ENCODE measurements at places on chromosomes 4 and X.

DNA sequence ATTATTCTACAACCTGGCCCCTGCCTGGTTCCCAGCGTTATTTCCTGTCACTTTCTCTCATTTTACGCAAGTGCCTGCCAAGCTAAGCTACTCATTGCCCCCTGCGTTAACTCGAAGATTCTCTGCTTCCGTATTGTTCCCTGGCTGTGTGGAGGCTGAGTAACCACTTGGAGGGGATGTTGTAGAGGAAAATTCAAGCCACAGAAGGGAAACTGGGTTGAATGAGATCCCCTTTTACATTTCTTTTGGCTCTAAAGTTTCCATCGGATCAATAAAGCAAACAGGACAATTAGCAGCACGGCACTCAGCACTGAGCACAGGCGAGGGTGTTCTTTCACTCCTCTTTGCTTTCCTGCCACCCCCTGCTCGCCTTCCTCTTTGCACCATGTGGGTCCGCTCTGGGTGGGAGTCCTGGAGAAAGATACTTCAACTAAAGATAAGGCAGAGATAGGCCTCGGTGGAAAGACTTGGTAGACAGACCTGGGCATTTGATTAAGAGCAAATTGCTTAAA, 4.2 kb upstream of the TMSB4X start:
- peak; percentile 39 for DNase-seq

GRCh38 chr4:133102612-133103409, 46.3 kb upstream of the PCDH10 start:
- DNase-seq: no peak

GRCh38 chr4:115228851-115229250, 115.4 kb upstream of the NDST4 start:
- no peak for DNase-seq

GRCh38 chr4:98267498-98267897, 6.3 kb downstream of the RAP1GDS1 start:
- DNase-seq: no peak

- DNase-seq: no peak
These were observed 136.7 kb downstream of the ADAMTS3 start for GRCh38 chr4:72432282-72432681.

DNA sequence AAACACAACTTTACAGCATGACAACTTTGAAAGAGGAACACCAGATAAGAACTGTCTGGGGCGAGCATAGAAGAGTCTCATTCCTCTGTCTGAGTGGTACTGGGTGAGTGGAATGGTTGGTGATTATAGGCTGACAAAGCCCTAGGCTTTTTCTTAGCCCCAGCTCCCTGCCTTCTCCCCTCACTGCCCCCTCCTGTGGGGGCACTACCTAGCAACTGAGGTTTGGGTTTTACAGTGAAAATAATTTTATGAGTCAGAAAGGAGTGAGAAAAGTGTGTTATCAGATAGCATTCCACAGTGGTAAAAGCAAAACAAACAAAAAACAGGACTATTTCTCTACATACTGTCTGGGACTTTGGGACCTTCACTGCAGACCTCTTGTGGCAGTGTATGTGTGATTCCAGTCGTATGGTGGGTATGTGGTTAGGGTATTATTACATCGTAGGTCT, 10.5 kb upstream of the TMEM165 start:
- DNase-seq: no peak

DNA sequence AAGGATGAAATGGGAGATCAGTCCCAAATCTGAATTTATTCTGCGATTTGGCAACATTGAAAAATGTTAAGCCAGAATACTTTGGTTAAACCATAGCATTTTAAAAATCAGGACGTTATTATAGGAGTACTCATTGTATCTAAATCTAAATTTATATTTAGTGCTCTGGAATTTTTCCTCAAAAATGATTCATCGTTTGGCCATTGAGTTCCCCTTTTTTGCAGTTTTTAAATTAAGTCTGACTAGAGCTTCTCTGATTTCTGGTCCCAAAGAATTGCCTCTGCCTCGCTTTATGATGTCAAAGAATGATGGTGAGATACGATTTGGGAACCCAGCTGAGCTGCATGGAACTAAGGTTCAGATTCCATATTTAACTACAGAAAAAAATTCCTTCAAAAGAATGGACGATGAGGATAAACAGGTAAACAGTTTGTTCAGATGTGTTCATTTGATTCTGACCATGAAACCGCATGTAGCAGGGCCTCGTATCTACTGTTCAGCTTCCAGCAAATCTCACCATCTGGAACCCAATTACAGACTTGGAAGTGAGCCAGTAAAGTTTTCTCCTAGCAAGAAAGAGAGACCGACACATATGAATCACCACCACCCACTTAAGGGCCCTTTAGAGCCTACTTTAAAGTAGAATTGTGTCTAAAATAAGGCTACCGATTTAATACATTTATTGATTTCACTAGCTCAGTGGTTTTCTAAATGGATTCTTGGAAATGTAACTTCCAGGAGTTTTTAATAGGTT, 75.6 kb downstream of the REPS2 start:
- DNase-seq: no peak

DNA sequence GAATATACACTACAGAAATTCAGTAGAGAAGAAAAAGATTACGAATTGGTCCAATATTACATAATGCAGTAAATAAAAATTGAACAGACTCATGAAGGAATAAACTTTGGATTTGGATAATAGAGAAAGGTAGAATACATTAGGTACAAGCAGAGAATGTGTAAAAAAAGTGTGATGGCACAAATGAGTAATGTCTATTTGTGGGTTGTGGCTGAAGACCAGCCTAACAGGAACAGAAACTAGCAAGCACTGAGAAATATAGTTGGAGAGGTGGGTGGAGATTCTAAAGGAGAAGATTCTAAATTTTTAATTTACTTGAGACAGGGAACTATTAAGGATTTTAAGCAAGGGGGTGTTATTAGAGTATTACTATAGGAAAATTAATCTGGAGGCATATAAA, 15.2 kb upstream of the CLOCK start:
- no peak for DNase-seq

GRCh38 chr4:8897251-8898167, 25.9 kb upstream of the HMX1 start:
- no peak for DNase-seq

- no peak for DNase-seq
These were observed 152.3 kb downstream of the PPARGC1A start for GRCh38 chr4:23737571-23737970.

DNA sequence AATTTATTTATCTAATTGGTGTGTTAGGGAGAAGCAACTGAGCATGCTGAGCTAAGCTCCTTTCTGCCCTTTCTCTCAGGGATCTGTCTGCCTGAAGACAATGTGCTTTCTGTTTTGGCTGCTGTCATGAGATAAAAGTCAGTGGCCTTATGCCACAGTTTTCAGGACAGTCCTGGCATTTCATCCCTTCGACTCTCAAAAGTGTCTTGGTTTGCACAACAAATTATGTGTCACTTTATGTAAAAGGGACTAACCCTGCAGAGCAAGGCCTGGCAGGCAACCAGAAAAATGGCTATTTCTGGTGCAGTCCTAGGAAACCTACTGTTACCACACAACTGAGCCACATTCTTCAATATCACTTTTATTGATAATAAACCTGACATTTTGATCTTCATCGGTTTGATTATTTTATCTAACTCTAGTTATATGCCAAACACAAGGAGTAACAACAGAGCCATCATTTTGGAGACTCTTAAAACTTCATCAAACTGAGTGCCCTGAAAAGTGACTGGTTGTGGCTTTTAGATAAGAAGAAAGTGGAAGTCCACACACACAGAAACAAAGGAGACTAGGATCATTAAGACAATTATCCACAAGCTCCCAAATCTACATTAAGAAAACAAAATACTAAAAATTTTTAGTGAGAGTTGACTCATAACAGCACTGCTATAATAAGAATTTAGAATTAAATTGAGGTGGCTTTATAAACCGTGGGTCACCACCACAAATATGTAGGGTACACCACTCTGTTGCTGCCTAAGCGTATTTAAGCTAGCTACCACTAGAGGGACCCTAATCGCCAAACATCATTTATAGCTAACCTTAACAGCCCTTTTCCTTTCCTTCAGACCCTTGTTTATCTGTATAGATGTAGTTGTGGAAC, 95.9 kb upstream of the PTPN13 start:
- DNase-seq: no peak

DNA sequence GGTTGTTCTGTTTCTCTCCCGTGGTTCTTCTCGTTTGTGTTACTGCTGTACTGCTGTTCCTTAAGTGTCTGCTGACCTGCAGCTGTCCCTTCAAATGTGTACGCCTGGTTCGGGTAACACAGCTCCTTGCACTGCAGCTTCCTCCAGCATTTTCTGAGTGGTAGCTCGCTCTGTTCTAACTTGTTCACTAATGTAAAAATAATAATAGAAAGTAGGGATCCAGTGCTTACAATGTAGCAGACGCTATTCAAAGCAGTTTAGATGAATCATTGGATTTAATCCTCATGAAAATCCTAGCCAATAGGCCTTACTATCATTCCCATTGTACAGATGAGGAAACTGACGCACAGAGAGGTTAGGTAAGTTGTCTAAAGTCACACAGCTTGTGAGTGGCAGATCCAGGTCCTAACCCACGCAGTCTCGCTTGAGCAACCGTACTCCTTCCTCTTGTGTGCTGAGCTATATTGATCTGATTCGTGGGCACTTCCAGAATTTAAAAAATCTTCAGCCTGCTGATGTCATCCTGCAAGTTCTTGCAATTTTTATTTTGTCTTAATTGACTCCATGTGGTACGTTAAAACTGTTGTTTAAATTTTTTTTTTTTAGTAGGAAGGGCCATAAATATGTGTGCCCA, 448.2 kb upstream of the FAT1 start:
- DNase-seq: no peak

- no peak for DNase-seq
These were observed 56.3 kb upstream of the SLC7A11 start for GRCh38 chr4:138298431-138298830.

- no peak for DNase-seq
These were observed 3.7 kb upstream of the NR3C2 start for GRCh38 chr4:148445860-148446330.

- DNase-seq: no peak
These were observed 27.5 kb downstream of the SULT1E1 start for GRCh38 chr4:69832326-69833030.

DNA sequence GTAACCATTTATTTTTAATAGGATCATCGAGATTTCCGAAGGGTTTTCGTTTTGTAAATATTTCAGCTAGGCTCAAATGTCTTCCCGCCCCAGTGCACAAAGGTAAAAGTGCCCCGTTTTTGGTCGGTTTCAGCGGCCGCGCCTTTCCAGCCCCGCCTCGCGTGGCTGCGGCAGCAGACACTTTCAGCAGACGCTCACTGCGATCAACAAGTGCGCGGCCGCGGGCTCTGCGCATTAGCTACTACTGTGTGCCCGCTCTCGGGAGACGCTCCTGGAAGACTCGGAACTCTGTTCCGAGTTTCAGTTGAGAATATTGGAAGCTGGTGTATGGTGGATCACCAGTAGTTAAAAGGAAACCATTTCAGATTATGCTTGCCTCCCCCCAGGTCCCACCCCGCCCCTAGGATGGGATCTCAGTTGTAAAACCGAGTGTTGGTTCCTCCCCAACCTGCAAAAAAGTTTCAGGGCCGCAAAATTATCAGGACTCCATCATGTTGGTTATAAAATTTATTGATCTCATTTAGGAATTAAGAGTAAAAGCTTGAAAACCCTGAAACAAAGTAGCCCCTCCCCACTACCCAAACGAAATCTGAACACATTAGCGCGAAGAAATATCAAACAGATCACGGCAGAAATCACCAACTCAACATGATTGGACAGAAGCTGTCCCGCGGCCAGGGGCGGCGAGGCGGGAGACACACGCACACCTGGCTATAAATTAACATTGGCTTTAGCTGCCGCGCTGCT, 2.2 kb downstream of the SOX3 start:
- no peak for DNase-seq

DNA sequence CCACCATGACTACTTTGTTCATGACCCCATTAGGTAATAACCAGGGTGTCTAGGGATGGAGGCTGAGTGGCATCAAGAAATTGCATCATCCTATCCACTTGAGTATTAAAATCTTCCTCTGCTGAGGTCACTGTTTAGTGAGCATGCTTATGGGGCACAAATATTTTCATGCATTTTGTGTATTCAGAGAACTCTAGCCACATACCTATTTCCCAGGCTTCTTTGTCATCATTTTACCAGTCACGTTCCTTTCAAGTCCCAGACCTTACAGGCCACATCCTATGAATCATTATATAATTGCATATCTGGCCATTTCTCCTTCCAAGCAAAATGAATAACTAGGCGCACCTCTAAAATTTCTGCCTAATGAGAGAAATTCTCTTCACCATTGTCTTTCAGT, 1882.9 kb upstream of the AGA start:
- DNase-seq: no peak

GRCh38 chr4:102778720-102779119, 18.0 kb upstream of the MANBA start:
- no peak for DNase-seq

DNA sequence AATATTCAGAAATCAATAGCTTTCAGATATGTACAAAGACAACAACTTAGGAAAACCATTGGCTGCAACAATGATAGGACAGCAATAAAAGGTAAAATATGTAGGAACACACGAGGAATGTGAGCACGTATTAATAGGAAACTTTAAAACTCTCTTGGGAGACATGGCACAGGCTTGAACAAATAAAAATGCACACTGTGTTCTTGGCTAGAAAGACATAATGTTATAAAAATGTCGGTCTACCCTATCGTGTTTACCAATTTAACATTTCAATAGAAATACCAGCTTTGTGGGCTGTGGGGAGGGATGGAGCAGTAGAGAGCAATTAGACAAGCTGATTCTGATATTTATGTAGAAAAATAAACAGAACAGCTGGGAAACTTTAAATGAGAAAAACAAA, 69.0 kb upstream of the FAM9B start:
- DNase-seq: no peak

GRCh38 chrX:10433296-10433965, 187.0 kb downstream of the MID1 start:
- no peak for DNase-seq

GRCh38 chrX:65679071-65679540, 11.7 kb downstream of the MSN start:
- DNase-seq: no peak

DNA sequence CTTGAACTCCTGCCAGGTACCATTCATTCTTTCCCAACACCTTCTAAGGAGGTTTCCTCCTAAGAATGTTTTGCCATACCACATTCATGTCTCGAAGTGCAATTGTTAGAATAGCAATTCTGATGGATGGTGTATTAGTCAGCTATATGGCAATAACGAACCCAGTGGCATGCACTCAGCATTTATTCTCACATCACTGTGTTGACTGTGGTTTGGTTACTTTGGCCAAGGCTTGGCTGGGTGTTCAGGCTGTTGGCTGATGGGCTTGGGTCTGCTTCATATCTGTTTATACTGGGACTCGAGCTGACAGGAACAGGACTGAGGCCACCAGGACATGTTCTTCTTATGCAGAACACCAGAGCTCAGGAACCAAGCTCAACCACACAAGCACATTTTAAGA, 31.7 kb downstream of the PSAPL1 start:
- DNase-seq: no peak

All from activated CD4-positive, alpha-beta T cell treated with anti-CD3 and anti-CD28 coated beads for 1 hour (primary cell).